Effector CD8-positive, alpha-beta T cell (primary cell): ENCODE measurements at places on chromosomes 16 and 17.

DNA sequence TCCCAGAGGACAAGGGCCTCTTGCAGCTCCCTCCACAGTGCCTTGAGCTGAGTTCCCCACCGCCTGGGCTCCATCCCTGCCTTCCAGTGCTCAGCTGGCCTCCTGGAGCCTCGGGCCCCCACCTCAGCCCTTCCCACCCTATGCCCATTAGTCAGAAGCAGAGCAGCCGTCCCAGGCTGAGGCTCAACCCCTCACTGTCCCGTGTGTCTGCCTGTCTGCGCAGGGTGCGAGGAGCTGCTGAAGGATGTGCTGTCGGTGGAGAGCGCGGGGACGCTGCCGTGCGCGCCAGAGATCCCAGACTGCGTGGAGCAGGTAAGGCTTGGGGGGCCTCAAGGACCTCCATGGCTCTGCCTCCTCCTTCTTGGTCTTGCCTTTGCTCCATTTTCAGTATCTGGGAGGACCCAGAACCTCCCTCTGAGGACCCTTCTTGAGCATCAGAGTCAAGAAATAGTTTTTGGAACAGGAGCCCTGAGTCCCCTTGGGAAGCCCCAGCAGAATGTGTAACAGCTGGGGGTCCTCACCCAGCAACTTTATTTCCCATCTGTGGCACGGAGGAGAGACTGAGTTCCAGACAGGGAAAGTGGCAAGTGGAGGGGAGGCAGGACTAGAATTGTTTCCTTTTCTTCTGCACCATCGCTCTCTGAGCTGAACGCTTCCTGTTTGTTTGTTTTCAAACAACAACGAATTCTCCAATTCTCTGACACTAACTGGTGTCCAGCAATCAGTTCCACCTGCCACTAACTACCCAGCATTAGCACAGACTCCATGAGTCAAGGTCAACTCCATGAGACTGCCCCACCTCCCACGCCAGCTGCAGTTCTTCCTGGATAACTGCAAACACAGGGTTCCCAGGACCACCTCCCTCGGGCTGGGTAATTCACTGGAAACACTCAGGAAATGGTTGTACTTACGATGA, 42.6 kb downstream of the RAB11FIP4 start:
- no peak for DNase-seq

DNA sequence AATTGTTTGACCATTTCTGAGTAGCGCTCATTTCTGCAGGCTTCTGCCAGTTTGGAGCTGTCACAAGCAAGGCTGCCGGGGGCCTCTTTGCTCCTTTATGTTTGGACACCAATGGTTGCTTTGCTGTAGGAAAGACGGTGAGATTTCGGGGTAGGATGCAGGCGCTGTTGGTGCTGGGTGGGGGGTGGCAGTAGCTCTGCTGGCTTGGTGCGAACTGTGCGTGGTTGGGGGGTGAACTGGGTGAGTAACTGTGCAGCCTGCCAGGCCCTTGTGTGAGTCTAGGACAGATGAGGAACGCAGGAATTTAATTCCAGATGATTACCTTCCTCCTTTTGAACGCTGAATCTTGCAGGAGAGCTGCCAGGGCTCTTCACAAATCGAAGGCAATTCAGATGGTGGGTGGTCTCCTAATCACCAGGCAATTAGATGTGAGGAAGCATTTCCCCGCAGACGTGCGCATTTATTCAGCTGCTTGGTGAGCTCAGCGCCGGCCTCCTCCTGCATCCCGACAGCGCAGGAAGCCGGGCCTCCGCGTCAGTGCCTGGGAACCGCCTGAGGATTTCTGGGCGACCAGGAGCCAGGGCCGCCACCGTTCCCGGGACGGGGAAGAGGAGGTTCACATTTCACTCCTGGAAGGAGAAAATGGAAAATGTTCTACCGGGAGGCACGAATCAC, 154.4 kb downstream of the FOXL1 start:
- DNase-seq = no peak

GRCh38 chr17:77001487-77001886, 133.3 kb downstream of the MGAT5B start:
- no peak for DNase-seq

DNA sequence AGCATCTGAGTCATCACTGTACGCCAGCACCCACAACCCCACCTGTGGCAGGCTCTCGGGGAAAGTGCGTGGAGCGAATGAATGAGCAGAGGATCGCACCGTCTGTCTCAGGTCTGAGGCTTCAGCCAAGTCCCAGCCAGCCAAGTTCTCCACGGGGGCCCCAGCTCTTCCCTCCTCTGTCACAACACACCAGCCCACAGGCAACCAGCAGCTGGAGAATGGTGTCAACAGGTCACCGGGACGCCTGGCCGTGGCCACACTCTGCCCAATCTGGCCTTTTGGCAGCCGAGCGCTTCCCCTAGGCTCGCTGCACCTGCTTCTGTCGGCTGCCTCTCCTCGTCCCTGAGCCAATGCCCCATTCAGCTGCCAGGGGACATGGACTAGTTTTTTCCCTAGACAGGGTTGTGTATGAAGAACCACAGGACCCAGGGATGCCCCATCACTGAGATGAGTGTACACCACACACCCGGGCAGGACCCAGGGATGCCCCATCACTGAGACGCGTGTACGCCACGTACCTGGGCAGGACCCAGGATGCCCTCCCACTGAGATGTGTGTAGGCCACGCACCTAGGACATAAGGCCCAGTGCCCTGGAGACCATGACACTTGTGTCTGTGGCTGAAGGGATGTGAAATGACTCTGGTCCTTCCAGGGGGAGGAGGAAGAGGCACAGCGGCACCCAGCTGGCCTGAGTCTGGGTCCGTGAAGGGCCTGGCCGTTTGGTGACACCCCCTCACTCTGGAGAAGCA, 52.8 kb downstream of the ABR start:
- DNase-seq = no peak

GRCh38 chr17:49597928-49598655, 22.4 kb downstream of the NXPH3 start:
- DNase-seq = no peak

- no peak for DNase-seq
Observed at GRCh38 chr17:58313815-58314705, 14.5 kb downstream of the TSPOAP1 start.

DNA sequence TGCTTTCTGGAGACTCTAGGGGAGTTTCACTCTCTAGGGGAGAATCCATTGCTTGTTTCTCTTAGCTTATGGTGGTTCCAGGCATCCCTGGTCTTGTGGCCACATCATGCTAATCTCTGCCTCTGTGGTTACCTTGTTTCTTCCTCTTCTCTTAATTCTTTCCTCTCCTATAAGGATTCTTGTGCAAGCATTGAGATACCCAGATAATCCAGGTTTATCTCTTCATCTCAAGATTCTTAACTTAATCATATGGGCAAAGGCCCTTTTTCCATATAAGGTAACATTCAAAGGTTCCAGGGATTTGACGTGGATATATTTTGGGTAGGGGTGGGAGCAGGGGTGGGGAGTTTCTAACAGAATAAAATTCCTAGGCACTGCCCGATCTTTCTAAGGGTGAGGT, 32.6 kb downstream of the FAM20A start:
- no peak for DNase-seq

DNA sequence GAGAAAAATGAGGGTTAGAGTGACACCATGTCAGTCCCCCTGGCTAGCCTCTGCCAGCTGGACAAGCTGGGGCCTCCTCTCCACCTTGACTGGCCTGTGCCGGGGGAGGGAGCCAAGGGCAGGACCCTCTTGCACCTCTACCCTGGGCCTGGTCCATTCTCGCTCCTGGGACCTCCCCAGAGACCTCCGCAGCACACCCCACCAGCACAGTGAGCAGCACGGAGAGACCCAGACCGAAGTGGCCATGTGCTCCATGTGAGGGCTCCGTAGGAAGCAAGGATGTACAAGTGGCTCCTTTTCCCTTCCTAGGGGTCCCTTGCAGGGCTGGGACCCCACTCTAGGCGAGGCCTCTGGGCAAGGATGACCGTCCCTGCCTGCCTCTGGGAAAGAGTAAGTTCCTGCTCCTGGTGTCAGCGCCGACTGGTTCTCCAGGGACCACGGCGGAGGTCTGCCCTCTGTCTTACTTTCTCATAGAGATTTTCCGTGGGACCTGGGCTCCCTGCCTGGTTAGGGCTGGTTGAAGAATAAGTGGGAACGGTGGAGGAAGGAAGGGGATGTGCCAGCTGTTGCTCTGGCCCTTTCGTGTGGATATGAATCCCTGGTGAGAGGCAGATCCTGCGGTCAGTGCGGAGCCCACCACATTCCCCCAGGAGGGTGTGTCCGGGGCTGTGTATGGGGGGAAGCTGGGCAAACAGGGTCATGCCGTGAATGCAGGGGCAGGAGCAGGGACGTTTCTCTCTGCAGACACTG, 124.2 kb downstream of the METRNL start:
- DNase-seq = no peak

DNA sequence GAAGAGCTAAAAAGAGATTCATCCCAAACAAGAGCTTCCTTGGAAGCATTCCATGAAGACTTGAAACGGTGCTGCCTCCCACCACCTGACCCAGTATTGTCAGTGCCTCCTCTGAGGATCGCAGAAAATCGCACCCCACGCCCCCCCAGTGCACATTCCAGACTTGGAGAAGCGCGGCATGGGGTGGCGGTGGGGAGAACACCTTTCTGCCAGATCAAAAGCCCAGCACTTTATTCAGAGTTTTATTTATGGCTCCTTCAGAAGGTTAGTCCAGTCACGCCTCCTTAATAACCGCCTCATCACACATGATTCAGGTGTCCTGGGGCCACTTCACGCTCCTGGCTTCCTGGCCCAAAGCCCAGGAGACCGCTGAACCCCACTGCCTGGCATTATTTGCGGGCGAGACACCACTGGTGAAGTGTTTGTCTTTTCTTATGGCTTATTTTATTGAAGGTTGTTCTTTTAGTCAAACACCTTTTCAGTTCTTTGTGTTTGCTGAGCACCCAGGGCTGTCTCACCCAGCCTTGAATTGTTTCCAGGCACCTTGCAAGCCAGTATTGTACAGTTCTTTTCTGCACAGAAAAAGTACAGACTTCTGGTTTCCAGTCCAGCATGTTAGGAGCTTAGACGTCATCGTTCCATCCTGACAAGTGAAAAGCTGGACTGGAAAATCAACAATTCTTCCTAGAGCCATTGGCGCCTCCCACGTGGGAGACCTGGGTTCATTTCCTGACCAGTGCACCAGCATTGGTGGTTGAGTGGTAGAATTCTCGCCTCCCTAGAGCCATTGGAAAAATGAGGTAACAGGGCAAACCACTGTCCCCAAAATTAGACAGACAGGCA, 79.6 kb upstream of the CACNG5 start:
- no peak for DNase-seq

DNA sequence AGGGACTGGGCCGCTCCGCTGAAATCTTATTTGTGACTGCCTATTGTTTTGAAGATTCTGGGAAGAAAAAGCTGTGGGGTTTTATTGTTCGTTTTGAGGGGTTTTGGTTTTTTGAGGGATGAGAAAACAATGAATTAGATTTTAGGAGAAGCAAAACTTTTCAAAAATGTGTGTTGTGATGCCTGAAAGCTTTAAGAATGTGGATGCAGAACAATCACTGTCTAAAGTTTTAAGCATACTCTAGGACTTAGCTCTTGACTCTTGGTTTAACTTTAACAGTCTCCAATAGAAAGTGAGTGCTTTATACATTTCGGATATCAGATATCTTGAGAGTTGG, 899 bp downstream of the CFAP52 start:
- no peak for DNase-seq

- DNase-seq = no peak
Observed at GRCh38 chr16:1326946-1327618, 6.4 kb upstream of the BAIAP3 start.

DNA sequence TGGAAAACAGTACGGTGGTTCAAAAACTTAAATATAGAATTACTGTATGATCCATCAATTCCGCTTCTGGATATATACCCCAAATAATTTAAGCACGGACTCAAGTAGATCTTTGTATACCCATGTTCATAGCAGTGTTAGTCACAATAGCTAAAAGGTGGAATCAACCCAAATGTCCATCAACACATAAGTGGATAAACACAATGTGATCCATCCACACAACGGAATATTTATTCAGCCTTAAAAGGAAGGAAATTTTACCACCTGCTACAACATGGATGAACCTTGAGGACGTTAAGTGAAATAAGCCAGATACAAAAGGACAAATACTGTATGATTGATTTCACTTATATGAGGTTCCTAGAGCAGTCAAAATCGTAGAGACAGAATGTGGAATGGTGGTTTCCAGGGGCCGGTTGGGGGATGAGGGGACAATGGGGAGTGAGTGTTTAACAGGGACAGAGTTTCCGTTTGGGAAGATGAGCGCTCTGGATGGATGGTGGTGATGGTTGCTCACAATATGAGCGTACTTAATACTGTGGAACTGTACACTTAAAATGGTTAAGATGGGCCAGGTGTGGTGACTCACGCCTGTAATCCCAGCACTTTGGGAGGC, 5.4 kb upstream of the RNF222 start:
- no peak for DNase-seq

GRCh38 chr17:64216338-64217248, 46.5 kb downstream of the TEX2 start:
- no peak for DNase-seq

GRCh38 chr16:12573300-12573699, 230.4 kb downstream of the CPPED1 start:
- no peak for DNase-seq

GRCh38 chr16:24778671-24779070, 49.2 kb downstream of the TNRC6A start:
- DNase-seq = no peak

DNA sequence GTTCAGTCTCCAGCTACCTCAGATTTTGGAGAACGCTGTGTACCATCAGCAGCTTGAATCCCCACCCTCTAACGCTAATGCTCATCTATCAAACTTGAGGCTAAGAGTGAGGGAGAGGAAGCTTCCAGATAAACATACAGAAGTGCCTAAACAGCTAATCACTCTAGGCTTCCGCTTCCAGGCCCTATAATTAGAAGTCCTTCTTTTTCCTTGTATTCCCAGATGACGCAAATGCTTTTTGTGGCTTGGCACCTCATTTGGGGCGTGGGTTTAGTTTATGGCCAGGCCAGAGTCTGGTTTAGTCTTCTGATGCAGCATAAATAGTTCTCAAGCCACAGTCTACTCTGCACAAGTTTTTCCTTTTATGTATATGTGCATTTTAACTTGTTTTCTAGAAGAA, 263.4 kb downstream of the BCAS3 start:
- DNase-seq = no peak

DNA sequence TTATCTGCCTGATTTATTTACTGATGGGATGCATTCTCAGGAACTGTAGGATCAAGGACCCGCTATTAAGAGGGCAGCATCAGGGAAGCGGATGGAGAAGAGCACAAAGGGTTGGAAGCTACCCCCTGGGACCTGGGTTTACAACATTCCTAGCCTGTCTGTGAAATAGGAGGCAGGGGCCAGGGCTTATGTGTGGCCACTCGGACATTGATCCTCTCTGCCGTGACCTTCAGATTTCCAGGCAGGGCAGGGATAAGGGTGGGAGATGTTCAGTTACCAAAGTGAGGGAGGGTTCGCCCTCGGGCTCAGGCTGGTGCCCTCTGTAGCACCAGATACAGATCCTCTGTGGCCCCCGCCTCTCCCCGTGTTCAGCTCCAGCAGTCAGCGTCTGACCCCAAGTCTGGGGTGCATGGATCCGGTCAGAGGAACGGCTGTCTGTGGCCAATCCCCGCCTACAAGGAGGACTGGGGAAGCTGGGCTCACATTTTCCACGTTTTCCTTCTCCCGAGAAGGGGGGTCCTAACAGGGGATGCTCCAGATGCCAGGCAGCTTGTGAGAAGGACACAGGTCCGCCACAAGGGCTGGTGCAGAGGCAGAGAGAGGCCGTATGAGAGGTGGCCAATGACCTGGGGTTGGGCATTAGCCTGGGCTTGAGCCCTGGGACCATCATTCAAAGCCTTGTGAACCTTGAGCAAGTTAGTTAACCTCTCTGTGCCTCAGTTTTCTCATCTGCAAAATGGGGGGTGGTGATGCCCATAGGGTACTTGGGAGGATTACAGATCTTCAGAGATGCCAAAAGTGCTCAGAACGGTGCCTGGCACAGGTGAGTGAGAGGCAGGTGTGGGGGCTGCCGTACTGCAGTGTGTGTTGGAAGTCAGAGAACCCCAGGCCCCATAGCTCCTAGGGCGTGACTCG, 48.3 kb downstream of the ATP2C2 start:
- DNase-seq = no peak
